ENCODE measurements at places on chromosomes 7 and 10. TPM values are rescaled to one million over a fixed set of nuclear protein-coding genes. Genes with fewer than 3 reads are reported as not detected.
A peak's percentile ranks its signal among the peaks of the same experiment; 100 is the strongest.

- DNase-seq, result no peak
Measured at GRCh38 chr7:50359995-50360925, 55.7 kb downstream of the IKZF1 start.

DNA sequence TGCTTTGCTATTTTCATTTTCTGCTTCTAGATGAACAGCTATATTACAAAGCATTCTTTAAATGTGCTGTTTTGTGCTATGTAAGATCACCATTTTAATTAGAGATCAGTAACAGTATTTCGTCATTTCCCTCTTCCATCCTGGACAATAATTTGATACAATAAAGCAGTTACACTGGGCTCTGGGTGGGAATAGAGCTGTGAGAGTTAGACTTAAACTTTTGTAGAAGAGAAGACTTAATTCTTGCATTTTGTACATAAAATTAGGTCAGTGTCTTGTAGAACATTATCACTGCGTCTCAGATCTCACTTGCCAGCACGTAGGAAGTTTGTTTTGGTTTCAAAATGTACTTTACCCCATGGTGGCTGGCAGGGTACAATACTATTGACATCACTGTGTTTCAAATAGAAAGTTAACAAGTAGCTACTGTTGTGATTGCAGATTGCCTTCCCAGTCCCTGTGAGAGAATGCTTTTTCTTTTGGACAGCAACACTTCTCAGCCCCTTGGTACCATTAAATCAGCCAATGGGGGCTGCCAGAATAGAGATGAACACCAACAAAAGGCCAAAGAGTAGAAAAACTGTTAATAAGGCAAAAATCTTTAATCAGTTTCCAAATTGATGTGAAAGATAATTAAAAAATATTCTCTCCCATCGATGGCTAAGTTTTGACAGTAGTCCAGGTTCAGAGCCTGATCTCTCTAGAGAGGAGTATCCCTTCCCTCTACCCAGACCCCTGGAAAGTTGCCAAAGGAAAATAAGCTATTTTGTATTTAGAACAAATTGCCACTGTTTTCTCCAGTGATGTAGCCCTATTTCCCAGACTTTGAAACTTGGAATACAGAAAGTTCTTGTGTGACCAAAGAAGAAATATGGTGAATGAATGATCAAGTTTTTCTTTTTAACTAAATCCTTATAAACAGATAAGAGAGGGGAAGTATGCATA, 35.1 kb downstream of the SMNDC1 start:
- no peak for DNase-seq

DNA sequence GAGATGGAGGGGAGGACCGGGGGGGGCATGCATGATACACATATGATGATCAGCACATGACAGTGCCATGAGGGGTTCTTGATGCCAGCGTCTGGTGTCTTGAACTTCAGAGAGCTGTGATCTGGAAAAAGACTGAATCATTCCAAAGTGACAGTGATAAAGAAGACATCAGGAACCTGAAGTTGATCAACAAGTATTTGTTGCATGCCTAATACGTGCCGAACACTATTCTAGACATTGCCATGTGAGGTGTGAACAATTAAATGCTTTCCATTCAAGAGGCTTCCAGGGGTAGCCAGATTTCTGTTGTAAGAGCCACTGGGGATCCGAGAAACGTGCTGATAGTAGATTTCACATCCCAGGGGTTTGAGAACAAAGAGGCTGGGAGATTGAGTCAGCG, 6.2 kb downstream of the MCM10 start:
- no peak for DNase-seq

GRCh38 chr10:113613977-113614690, 49.7 kb downstream of the NRAP start:
- DNase-seq, result no peak

GRCh38 chr7:150940431-150941102, 37.6 kb downstream of the KCNH2 start:
- no peak for DNase-seq

- peak; percentile 88 for DNase-seq
Measured at GRCh38 chr7:5679813-5680473, 101.5 kb downstream of the RNF216 start.

CYP2W1 gene
- not detected for total RNA-seq

GRCh38 chr10:49076741-49077521, 38.4 kb downstream of the VSTM4 start:
- DNase-seq, result no peak

SLC18A2 gene
- total RNA-seq, result 0.52 TPM

MYL10 gene
- total RNA-seq, result not detected

BUD31 gene
- 57.0 TPM for total RNA-seq

- DNase-seq, result no peak
Measured at GRCh38 chr7:127776776-127777386, 124.9 kb downstream of the SND1 start.

DNA sequence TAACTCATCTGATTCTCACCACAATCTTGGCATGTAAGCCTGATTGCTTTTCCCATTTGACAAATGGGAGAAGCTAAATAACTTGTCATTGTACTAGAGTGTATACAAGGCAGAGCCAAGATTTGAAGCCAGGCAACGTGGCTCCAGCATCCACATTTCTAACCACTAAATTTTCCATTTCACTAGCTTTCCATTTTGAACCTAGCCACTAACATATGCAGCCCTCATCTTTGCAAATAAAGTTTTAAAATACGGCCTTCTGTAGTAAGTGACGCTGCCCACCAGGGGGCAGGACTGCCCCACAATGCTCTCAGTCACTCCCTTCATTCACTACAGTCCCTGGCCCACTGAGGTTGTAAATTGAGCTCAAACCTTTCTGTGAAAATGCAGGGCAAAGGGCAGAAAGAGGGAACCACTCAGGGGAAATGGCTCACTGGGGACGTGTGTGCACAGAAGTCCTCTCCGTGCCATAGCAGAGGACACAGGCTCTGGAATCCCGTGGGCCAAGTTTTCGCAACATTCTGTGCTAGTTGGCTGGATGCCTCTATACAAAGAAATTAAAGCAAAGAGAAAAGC, 315.7 kb downstream of the TNS3 start:
- DNase-seq, result peak; percentile 59

- DNase-seq, result no peak
Measured at GRCh38 chr10:1551636-1552338, 185.5 kb downstream of the ADARB2 start.

DNA sequence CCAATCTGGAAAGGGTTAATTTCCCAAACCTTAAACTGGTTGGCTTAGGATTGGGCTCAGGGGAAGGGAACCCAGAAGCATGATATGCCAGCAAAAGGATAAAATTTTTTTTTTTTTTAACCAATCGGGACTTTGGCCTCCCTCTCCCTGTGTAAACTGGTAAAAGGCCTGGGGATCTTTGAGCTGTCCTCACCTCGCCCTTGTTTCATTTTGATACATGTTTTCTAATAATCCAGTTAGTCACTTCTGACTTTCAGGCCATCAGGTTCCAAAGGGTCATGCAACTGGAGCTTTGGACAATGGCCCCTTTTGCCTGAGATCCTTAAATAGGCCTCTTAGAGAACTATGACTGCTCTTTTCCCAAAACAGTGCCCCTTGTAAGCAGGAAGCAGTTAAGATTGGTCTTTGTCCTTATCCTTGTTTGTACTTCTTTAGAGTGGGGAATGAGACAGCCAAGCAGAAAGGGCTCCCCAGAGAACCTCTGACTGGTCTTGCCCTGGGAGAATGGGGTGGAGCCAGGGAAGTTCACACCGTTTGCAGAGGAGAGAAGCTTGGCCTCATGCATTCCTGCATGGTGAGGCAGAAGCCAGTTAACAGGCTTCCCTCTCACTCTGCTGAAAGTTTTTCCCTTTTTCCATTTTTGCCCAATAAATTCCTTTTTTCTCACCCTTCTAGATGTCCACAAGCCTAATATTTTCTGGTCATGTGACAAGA, 424.2 kb upstream of the CNTNAP2 start:
- no peak for DNase-seq

GRCh38 chr7:3162289-3162688, 118.6 kb upstream of the CARD11 start:
- DNase-seq, result no peak

DNA sequence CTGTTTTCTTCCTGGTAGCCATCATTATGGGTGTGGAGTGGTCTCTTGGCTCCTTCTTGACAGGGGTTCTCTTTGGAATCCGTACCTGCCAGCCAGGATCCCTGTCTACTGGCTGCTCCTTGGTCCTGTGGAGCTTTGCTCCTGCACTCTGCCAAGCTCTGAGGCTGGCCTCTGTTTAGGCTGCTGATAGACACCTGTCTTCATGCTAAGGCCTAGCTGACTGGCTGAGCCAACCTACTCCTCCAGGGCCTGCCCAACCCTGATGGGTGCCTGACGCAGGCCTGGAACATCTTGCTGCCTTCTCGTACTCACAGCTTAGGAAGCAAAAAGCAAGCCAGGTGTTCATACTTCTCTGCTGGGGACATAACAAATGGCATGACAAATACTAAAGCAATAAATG, 333.6 kb upstream of the ZNF32 start:
- DNase-seq, result no peak

CCM2 gene
- total RNA-seq, result 38.6 TPM

EIF4EBP2 gene
- total RNA-seq, result 60.5 TPM

- DNase-seq, result no peak
Measured at GRCh38 chr10:30553018-30553625, 76.4 kb downstream of the LYZL2 start.

CACNA2D1 gene
- total RNA-seq, result 40.7 TPM

RTKN2 gene
- total RNA-seq, result 0.21 TPM

PHKG1 gene
- total RNA-seq, result 4.6 TPM

- no peak for DNase-seq
Measured at GRCh38 chr7:90433221-90433620, 30.0 kb downstream of the CLDN12 start.

GIMAP4 gene
- total RNA-seq, result 37.9 TPM

DNA sequence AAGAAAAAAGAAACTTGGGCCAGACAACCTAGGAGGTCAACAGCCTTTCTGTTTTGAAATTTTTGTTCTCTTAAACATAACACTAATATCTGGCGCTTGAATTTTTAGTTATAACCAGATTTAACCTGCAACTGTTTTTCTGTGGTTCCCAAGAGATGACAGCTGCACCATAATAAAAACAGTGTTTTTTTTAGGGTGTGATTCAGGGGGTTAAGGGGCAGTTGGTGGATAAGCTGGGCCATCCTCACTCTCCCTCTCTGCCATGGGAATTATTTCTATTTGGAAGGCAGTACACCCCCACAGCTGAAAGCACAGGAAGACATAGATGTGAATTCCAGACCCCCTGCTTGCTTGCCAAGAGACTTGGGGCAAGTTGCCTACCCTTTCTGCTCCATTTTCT, 20.1 kb upstream of the TM9SF3 start:
- no peak for DNase-seq

- DNase-seq, result no peak
Measured at GRCh38 chr10:103188853-103189252, 4.2 kb downstream of the NT5C2 start.

IFIT3 gene
- total RNA-seq, result 19.0 TPM

DNA sequence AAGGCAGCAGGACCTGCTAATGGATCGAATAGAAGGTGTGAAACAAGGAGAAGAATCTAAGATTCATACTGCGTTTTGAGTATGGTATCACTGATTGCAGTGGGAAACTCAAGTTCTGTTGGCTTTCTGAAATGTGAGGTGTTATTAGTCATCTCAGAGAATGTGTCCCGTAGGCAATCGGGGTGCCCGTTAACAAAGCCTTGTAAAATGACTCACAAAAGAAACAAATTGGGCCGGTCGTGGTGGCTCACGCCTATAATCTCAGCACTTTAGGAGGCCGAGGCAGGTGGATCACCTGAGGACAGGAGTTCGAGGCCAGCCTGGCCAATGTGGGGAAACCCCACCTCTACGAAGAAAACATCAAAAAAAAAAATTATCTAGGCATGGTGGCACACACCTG, 118.2 kb upstream of the C7orf33 start:
- DNase-seq, result no peak

- no peak for DNase-seq
Measured at GRCh38 chr10:59793919-59794318, 40.7 kb upstream of the MRLN start.

DNA sequence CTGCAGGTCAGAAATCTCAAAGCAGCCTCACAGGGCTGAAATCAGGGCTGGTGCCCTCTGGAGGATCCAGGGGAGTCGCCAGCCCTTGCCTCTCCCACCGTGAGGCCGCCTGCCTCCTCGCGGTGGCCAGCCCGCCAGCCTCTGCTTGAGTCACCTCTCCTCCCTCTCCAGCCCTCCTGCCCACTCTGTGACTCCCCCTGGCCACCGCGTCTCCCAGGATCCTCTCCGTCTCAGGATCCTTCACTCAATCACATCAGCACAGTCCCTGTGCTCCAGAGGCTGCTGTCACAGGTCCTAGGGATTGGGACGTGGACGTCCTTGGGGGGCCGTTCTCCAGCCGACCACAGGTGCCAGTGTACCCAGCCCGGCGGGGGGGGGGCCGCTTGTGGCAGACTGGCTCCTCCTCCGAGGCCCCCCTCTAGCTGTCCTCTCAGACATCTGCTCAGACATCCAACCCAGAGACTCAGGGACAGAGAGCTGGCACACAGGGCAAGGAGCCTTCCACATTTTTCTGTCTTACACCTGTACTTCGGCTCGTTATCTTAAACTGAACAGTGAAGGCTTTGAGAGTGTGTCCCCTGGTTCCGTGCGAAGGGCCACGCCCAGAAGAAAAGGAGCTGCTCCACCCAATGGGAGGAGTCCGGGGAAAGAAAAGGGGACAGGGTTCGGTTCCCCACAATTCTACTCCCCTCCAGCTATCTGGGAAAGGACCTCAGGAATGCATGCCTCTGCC, 9.4 kb upstream of the PPP2R2D start:
- DNase-seq, result peak; percentile 64

GRCh38 chr7:47039089-47039648, 542.7 kb downstream of the TNS3 start:
- no peak for DNase-seq

DNA sequence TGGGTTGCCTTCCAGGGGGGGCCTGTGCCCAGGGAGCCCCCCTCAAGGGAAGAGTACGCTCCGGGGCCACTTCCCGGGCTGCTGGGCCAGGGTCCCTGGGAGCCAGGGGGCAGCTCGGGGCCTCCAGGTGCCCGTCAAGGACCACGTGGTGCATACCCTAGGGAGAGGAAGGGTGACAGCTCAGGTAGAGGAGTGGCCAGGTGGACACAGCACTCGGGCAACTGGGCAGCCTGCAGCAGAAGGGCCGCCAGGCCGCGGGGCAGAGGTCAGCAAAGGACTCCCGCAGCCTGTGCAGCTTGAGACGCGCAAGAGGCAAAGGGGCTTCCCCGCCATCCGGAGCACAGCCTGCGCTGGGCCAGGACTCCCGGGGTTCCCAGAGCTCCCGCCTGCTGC, 26.4 kb downstream of the AP5Z1 start:
- no peak for DNase-seq

GRCh38 chr10:44967616-44968015, 8.0 kb downstream of the RASSF4 start:
- DNase-seq, result peak; percentile 81

UCMA gene
- total RNA-seq, result not detected

- DNase-seq, result peak; percentile 94
Measured at GRCh38 chr10:5977471-5978229, at the start of gene IL15RA. Gene IL15RA (minus strand): TSS chr10:5977543. CDS start chr10:5977492, 51 bp downstream.

CALCR gene
- total RNA-seq, result 0.27 TPM

DNA sequence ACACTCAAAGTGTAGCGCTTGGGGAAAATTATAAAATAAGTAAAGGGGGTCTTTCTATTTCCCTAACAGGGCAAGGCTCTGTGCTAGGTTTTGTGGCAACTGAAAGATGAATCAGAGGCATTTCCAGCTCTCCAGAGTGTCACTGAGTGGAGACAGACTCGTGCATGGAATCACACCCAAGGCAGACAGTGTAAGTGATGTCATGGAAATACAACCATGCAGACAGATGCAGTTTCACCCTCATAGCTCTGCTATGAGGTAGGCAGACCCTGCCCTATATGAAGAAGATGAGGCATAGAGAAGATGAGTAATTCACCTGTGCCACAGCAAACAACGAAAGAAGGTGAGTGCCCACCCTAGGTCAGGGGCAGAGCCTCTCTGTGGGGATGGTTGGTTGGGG, 57.2 kb upstream of the PITRM1 start:
- no peak for DNase-seq

Data from aorta (tissue), 5 donors.